ENCODE measurements at places on chromosomes 4 and X.

DNA sequence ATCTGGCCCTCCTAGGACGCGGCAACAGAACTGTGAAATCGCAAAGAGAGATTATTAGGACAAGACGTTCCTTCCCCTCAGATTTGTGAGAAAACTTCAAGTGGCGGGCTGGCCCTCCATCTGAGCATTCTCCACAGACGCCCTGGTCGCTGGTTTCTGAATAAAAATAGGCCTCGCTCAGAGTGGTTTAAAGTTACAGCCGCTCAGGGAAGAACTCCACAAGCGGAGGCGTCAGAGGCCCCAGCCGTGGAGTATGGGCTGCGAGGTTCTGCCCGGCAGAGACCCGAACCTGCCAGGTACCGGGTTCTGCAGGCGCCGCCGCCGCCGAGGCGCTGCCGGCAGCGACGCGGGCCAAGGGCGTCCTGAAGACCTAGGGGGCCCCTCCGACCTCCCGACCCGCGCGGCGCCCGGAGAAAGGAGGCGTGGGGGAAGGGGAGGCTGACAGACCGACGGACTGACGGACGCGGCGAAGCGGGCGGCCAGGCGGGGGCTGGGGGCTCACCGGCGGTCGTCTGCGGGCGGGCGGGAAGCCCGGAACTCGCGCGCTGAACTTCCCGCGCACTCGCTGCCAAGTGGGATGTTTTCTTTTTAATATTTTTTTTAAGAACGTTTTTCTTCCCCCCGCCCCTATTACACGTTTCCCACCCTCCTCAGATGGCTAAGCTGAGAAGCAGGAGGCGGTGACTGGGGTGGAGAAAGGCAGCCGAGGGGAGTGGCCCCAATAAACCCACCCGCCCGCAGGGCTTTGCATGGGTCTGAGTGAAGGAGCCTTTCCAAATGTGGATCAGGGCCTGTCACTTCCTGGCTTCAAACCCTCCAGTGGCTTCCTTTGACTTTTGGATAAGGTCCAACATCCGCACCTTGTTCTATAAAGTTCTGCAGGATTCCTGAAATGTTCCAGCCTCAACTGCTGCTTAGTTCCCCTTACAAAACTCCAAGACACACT lies at the start of gene PABPC4L:
TSS of gene PABPC4L (minus strand) at position 574 of the 946 bp plus-strand sequence. CDS start 770 bp downstream, outside the sequence.
- no peak for DNase-seq

GRCh38 chr4:153485359-153485758 lies 19.2 kb downstream of the TMEM131L start:
- DNase-seq = no peak

GRCh38 chr4:7383266-7383665 lies 51.5 kb downstream of the PSAPL1 start:
- no peak for DNase-seq

DNA sequence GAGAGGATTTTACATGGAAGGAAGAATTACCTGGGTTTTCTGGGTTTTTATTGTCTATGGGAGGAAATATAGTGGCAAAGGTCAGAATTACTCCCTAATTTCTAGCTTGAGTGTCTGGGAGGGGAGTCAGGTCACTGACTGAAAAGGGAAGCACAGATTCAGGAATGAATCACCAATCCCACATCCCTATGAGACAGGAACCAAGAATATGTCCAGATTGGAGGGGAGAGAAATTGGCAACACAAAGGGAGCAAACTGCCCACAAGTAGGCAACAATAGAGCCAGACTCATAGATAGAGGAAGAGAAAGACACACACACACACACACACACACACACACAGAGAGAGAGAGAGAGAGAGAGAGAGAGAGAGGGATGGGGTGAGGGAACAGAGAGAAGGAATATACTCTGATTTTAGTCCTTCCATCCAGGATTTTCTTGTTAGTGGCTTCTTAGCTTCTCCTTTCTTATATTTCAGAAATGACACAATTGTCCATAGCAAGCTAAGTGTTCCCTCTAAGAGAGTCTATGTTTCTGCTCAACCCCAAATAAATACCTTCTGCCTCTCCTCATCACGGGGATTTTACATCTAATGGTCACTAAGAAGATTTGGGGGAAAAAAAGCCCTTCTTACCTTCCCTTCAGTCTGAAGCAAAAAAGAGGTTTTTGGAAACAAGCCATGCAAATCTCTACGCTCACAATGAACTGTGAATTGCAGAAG lies 12.0 kb downstream of the P2RY10 start:
- DNase-seq = no peak

DNA sequence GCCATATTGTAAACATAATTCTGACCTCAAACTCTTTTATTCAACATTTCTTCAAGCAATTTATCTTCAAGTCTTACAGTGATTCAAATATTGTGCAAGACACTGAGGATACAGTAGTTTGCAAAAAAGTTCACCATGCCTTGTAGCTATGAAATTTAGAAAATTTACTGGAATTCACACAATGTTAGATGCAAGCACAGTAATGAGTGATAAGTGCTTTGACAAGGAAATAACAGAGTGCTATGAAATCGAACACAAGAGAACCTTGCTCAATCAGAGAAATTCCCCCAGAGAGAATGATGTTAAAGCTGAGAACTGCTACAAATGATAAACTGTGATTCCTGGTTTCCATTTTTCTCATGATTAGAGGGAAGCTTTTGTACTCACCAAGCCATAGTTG lies 952.9 kb downstream of the FAT4 start:
- DNase-seq = no peak

- no peak for DNase-seq
Measured at GRCh38 chrX:119686087-119686691, 6.8 kb downstream of the SEPTIN6 start.

DNA sequence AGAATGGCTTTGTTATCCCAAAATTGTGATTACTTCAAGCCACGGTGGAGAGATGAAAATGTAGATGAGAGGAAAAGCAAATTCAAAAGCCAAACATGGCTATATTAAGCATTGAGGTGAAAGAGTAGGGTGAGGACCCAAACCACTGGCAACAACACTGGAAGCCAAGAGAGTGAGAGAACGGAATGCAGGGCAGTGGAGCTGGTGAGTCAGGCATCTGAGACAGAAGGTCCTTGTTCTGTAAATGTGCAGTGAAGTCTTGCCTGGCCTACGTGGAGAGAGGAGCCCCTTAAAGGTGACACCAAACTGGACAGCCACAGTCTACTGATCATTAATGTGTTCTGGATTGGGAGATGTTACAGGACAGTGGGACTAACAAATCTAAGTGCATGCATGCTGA lies 22.8 kb upstream of the SEC24B start:
- DNase-seq = no peak

DNA sequence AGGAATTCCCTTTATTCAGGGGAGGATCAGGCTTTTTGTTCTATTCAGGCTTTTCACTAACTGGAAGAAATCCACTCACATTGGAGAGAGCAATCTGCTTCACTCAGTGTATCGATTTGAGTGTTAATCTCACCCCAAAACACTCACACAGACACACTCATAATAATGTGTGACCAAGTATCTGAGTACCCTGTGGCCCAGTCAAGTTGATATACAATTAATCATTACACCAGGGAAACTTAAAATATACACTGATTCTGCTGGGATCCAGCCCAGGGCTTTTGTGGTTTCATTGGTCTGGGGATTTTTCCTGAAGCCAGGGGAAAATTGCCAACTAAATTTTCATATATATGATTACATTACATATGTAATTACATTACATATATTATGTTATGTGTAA lies 44.0 kb upstream of the GATB start:
- no peak for DNase-seq

Data from brain pericyte (primary cell).